Stimulated activated naive CD8-positive, alpha-beta T cell treated with anti-CD3 and anti-CD28 coated beads, Interleukin-15, Interleukin-2, amounts not matched to agents 100 U/mL and 50 U/mL, for 24 hours (primary cell): ENCODE measurements at places on chromosomes 3 and 15.

- DNase-seq, result no peak
Observed at GRCh38 chr3:119795849-119796248, 13.9 kb downstream of the NR1I2 start.

- no peak for DNase-seq
Observed at GRCh38 chr3:47849699-47850563, 47.0 kb downstream of the DHX30 start.

GRCh38 chr3:143090486-143090885 is 29.1 kb upstream of the CHST2 start:
- DNase-seq, result no peak

DNA sequence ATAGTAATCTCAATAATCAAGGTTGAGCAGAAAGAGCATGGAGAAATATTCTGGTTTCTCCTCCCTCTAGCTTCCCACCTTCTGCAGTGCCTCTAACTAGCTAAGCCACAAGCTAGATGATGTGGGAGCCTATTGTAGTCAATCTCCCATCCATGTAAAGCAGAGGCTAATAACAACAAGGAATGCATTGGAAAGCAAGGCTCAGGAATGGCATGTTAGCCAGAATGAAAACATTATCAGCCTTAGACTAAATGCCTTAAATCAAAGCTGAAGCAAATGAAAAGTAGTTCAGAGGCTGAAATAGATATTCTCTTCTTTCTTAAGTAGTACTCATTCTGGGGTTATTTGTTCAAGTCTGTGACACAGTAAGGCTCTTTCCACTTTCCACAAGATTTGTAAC is 350.3 kb upstream of the DPPA4 start:
- DNase-seq, result no peak

DNA sequence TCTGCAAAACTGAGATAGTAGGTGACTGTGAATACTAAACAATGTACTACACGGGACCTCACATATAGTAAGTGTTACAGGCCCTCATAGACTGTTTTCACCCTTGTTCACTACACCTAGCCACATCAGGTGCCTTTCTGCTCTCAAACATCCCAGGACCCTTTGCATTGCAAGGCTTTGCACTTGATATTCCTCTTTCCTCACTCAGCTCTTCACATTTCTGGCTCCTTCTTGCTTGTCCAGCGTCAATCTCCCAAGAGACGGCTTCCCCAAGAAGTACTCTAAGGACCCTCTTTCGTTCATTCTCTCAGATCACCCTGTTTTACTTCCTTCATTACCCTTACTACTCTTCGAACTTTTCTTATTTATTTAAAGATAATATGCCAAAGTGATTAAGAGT is 10.0 kb downstream of the DENND4A start:
- no peak for DNase-seq

DNA sequence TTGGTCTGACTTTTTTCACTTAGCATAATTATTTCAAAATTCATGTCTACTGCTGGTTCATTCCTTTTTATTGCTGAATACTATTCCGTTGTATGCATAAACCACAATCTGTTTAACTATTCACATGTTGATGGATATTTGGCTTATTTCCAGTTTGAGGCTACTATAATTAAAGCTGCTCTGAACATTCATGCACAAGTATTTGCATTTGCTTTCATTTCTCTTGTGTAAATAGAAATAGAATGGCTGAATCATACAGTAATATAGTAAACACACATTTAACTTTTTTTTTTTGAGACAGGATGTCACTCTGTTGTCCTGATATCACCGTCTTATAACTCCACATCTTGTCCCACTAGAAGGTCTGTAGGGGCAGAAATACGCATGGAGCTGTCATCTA is 57.3 kb downstream of the NMNAT3 start:
- DNase-seq, result no peak

DNA sequence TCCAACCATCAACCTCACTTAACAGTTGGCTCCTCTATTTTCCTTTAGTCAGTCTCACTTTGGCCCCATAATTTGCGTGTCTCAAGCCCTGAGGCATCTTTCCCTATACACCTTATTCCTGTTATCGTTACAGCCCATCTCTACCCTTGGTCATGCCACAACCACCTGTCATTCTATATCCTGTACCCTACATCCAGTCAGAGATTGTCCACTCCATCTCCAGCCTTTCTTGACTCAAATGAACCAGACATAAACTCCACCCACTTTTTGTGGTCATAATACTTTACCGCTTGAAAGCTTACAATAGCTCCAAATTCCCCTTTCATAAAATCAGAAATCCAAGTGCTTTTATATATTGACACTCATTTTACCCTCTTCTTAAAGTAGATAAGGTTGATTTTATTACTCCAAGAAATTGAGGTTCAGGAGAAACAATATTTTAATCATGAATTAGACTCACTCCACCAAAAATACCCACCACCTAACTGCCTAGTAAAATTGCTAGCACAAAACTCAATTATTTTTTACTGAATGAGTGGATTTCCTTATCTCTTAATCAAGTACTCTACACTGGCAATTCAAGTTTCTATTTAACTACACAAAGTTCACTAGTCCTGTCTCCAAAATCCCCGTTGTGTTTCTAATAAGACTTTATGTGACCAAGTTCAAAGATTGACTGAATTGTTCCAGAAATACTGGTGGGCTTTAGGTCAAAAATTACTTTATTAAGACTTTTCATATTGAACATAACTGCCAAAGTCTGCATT is 9.1 kb downstream of the CCR4 start:
- DNase-seq, result no peak

- no peak for DNase-seq
Observed at GRCh38 chr15:98002419-98002818, 41.9 kb downstream of the ARRDC4 start.

DNA sequence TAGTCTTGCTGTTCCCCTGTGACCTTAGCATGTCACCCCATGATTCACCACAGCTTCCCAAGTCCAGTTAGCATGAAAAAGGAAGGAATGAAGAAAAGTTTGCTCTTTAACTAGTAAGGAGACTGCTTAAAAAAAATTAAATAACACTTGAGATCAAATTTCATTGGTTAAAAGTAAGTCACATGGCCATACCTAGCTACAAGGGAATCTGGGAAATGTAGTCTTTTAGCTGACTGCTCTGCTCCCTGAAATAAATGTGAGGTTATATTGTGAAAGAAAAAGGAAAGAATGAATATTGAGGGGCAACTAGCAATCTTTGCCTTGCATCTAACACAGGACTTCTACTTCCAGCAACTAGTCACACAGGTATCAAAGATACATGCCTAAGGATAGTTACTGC is 84.7 kb upstream of the LRRN1 start:
- DNase-seq, result no peak

DNA sequence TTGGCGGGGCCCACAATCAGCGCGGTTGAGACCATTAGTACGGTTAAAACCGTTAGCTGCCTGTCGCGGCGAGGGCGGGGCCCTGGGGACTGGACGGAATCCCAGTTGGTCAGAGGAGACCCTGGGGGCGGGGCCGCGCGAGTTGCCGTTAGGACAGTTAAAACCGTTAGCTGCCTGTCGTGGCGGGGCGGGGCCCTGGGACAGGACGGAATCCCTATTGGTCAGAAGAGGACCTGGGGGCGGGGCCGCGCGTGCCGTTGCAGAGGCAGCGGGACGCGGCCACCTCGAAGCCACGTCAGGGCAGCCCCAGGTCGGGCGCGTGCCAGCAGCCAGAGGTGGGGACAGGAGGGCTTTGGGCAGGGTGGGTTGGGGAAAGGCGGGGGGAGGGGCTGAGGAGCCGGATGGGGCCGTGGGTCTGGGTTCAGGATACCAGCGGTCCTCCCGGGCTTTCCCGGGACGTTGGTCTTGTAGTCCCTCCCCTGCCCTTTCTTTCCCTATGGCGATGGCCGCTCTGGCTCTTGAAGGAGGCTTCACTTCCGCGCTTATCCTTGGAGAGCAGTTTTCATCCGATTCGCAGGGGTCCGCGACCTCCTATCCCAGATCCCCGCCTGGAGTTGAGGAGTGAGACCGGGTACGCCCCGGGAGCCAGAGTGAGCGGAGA is 28.0 kb downstream of the KLHDC8B start:
- peak; percentile 17 for DNase-seq

DNA sequence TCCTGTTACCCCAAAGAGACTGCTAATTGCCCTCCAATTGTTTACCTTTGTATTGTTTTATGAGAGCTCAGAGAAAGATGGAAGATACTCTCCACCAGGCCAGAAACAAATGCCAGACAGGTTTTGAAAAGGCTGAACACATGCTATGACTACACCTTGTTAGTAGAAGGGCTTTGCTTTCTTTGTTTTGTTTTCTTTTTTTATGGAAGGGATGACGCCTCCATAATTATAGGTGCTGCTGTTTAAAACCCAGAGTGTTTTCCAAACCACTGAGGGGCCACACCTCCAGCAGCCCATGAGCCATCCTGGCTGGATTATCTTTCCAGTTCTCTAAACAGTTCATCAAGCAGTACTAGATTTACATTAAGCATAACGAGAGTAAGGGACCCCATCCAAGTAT is 5.6 kb upstream of the FOXP1 start:
- no peak for DNase-seq

- DNase-seq, result peak; percentile 5
Observed at GRCh38 chr3:170499562-170500156, 81.0 kb downstream of the CLDN11 start.

DNA sequence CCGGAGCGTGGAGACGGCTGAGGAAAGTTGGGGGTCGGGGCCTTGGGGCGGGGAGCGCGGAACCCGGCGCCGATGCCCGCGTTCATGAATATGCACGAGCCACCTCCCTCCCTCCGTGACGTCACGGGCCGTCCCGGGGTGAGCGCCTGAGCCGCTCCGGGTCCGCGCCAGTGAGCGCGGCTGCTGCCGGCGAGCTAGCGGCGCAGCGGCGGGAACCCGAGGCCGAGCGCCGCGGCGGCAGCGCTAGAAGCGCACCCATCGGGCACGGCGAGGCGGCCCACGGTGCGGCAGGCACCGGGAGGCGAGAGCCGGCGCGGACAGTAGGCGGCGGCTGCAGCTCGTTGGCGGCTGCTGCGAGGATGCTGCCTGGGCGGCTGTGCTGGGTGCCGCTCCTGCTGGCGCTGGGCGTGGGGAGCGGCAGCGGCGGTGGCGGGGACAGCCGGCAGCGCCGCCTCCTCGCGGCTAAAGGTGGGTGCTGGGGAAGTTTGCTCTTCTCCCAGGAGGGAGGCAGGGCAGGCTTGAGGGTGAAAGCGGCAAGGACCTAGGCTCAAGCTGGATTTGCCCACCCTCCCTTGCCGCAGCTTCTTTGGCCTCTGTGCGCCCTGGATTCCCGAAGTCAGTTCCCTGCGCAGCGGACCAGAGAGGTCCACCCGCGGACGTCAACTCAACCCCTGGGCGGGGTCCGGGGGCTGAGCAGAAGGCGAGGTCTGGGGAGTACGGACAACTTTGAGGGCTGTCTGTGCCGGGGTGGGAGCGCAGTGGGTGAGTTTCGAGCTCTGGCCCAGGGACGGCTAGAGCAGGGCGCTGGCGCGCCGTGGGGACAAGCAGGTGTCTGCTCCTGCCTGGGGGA is at the start of gene CLSTN2:
Gene CLSTN2, plus strand, starts transcription at position 170 of the 850 bp plus-strand sequence.
- DNase-seq, result peak; percentile 29

- DNase-seq, result no peak
Observed at GRCh38 chr15:80266113-80266512, 14.1 kb upstream of the CTXND1 start.

GRCh38 chr3:4680227-4680691 is 187.1 kb downstream of the ITPR1 start:
- DNase-seq, result no peak

GRCh38 chr3:106204160-106204868 is 335.5 kb upstream of the CBLB start:
- no peak for DNase-seq

DNA sequence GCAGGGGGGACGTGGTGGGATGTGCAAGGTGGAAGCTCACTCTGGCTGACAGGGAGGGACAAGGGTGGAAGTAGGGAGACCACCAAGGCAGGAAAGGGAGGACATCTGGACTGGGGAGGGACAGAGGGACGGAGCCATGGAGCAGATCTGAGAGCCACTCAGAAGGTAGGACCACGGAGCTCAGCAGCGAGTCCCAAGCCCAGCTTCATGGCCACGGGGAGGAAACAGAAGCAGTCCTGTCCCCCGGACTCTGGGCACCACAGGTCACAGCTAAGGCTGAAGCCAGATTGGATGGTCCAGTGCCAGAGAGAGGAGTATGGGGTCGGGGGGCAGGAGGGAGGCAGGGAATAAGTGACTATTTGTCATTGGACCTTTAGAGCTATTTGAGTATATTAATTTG is 220.1 kb downstream of the TBC1D2B start:
- DNase-seq, result no peak

DNA sequence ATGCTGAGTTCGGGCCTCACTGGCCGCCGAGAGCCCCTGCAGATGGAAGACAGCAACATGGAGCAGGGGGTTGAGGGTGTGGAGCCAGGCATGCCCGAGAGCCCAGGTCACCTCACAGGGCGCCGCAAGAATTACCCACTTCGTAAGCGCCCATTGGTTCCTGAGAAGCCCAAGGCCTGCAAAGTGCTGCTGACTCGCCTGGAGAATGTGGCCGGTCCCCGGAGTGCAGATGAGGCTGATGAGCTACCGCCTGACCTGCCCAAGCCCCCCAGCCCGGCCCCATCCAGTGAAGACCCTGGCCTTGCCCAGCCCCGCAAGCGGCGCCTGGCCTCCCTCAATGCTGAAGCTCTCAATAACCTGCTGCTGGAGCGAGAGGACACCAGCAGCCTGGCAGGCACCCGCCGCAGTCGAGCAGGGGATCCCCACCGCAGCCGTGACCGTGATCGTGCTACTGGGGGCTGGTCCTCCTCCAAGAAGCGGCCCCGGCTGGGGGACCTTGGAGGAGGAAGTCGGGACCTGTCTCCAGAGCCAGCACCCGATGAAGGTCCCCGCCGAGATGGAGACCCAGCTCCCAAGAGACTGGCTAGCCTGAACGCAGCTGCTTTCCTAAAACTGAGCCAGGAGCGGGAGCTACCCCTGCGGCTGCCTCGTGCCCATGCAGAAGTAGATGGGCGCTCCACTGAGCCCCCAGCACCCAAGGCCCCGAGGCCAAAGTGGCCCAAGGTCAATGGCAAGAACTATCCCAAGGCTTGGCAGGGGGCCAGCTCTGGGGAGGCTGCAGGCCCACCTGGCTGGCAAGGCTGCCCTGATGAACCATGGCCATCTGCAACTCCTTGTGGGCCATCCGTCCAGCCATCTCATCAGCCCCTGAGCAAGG is 12.1 kb upstream of the CHST14 start:
- no peak for DNase-seq

DNA sequence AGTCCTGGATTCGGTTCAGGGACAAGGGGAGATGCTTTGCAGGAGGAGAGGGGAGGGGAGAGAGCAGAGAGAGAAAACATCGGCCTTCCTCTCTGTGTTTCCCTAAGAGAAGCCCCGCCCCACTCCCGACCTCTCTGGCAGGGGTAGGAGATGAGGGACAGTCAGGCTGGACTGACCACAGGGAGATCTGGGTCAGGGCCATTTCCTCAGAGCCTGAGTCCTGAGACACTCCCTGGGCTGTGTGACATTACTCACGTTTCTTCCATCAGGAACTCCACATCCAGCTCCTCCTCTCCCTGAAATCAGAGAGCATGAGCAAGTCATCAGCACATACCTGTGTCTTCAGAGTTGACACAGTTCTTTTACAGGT is 9.1 kb downstream of the PLA2G4D start:
- DNase-seq, result no peak

GRCh38 chr3:107523289-107523538 is 452 bp downstream of the BBX start:
- DNase-seq, result no peak

DNA sequence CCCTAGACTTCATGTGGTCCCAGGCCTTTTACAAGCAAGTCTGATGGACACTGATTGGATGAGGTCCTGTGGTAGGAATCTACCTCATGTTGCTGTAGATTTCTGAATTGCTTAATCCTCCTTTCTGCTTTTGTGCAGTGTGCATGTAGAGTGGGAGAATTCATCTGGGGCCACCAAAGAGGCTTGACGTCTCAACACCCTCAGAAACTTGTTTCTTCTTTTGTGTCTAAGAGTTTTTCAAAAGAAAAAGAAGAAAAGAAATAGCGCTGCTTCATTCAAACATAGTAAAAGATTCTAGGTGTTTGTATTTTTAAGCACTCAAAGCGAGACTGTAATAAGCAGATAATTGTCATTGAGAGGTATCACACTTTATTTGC is 46.2 kb downstream of the NR1D2 start:
- DNase-seq, result no peak
